ENCODE measurements at places on chromosomes 12 and 14. TPM values are rescaled to one million over a fixed set of nuclear protein-coding genes. Genes with fewer than 3 reads are reported as not detected.
A peak's percentile ranks its signal among the peaks of the same experiment; 100 is the strongest.

PTPRQ gene
- 0.11 TPM for total RNA-seq

BDKRB2 gene
- 14.4 TPM for total RNA-seq

DNA sequence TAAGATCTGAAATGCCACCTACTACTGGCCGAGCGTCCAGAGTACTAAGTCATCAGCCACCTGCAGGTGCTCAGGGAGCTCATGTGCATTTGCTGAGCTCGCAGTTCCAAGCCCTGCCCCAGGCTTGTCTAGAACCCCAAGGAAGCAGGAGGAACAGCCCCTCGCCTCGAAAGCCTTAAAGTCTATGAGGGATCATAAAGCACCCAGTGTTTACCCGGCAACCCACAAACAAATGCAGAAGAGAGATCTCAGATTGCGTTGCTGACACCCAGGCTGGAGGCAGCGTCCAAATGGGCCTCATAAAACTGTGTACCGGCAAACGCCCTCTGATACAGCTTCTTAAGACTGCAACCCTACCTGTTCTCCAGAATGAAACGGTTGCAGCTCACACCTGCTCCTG lies 6.8 kb downstream of the KDM2B start:
- no peak overlapping the region for H3K4me3 ChIP-seq
- no peaks in the 10 kb centered on the region for H3K27me3 ChIP-seq
- H3K27ac ChIP-seq = no peak overlapping the region
- H3K4me1 ChIP-seq = peaks cover 20% of the 10 kb centered on the region
- no peak for DNase-seq

DNA sequence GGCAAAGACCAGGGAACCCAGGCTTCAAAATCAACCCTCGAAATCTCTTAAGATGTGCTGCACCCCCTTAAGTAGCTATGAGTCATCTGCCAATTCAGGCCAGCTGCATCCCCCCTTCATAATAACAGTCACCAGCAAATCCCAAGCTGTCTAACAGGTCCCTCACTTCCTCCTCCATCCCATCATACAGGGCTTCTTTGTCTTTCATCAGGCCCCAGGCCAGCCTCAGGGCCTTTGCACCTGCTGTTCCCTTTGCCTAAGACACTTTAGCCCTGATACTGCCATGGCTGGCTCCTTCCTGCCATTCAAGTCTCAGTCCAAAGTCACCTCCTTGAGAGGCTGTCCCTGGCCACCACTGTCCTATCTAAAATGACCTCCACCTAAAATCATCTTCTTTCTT lies 4.0 kb downstream of the RASAL1 start:
- no peak overlapping the region for H3K4me3 ChIP-seq
- no peaks in the 10 kb centered on the region for H3K4me1 ChIP-seq
- no peak for DNase-seq
- H3K36me3 ChIP-seq = no peaks in the 10 kb centered on the region

GRCh38 chr14:99169776-99170356 lies 102.1 kb downstream of the BCL11B start:
- H3K4me1 ChIP-seq = no peaks in the 10 kb centered on the region
- H3K36me3 ChIP-seq = no peaks in the 10 kb centered on the region
- no peaks in the 10 kb centered on the region for H3K27me3 ChIP-seq
- H3K4me3 ChIP-seq = no peak overlapping the region

- H3K27me3 ChIP-seq = no peaks in the 10 kb centered on the region
- DNase-seq = peak; percentile 97
- peak overlapping the region; percentile 84 for H3K27ac ChIP-seq
- H3K4me1 ChIP-seq = peaks cover 25% of the 10 kb centered on the region
- peak overlapping the region; percentile 55 for H3K4me3 ChIP-seq
- no peaks in the 10 kb centered on the region for H3K36me3 ChIP-seq
Observed at GRCh38 chr14:51304941-51305340, 64.9 kb downstream of the TMX1 start.

BMAL2 gene
- total RNA-seq = 27.3 TPM

NPAS3 gene
- total RNA-seq = not detected

GRCh38 chr14:31138301-31138700 lies 69.3 kb downstream of the HECTD1 start:
- DNase-seq = no peak
- H3K4me1 ChIP-seq = no peaks in the 10 kb centered on the region

FOXN4 gene
- not detected for total RNA-seq

DNA sequence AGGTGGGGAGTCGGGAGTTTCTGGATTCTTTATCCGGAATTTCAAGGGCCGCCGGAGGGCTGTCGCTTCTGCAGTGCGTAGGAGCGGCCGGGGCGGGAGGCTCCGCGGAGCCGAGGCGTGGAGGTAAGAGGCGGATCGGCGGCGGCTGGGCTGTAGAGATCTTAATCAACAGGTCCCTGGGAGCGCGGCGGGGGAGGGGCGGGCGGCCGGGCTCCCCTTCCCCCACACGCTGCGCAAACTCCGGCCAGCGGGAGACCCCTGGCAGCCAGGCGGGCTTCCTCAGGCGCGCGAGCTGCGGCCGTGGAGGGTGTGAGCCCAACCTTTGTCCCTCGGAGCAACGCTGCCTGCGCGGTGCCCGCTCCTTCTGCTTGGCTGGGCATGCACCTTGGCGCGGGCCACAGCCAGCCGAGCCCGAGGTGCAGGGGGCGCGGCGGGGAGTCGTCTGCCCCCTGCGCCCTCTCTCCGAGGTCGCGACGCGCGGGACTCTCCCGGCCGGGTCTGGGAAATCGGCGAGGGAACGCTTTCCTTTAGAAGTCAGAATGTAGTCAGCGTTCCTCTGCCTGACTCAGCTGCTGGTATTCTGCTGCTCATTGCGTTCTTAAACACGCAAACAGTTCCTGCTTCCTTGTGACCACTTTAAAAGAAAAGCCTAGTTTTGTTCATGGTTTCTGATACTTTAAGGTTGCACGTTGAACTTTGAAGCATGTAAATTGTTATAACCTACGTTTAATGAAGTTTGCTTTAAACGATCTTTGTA lies at the start of gene PALS1:
Gene PALS1 (plus strand): TSS at position 25 of the 757 bp plus-strand sequence. CDS start 37,736 bp downstream, outside the sequence.
- H3K4me1 ChIP-seq = peaks cover 12% of the 10 kb centered on the region
- peak within 1 kb of the TSS; percentile 96 for H3K27ac ChIP-seq
- peak; percentile 94 for DNase-seq

ASB2 gene
- not detected for total RNA-seq

DNA sequence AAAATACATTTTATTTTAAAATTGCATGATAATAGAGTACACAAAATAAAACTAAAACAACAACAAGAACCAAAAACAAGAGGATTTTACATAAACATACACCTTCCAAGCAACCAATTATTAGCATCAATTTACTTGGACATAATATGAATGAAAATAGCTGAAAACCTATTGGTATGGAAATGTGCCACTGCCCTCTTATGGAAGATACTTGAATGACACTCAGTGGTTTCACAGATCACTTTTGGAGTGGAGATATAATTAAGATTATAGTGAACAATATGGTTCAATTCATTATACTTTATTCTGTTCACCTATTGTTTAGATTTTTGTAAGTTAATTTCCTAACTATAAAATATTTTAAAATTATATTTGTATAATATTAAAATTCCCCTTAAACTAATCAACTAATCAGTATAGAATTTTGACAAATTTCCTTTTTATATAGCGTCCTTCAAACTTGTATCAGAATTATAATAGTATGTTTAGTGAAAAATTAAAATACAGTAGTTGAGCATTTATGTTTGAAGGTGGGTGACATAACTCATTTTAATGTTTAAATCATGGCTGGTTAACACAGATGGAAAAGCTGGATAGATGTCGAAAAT lies 70.1 kb downstream of the SLC6A15 start:
- H3K27ac ChIP-seq = no peak overlapping the region
- DNase-seq = peak; percentile 74
- H3K4me3 ChIP-seq = no peak overlapping the region
- H3K27me3 ChIP-seq = no peaks in the 10 kb centered on the region
- H3K36me3 ChIP-seq = no peaks in the 10 kb centered on the region

RDH5 gene
- 27.2 TPM for total RNA-seq

DNA sequence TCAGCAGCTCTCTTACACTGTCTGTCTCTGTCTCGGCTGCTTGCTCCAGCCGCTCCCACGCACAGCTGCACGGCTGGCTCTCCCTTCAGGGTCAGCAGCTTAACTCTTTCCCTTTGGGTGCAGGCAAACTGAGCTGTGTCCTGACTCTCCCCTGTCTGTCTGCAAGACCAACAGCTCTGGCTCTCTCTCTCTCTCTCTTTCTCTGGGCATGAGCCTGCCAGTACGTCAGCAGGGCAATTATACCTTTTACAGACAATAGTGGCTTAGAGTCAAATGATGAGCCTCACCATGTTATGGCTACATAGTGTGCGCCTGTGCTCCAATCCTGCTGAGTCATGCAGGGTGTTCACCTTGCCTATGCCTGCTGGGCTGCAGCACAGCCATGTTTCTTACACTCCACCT lies 120.5 kb upstream of the DDHD1 start:
- 0 out of 2 replicates have a peak, but pooled peaks cover 3% of the 10 kb centered on the region for H3K27me3 ChIP-seq
- peak; percentile 36 for DNase-seq
- H3K36me3 ChIP-seq = no peaks in the 10 kb centered on the region
- H3K4me3 ChIP-seq = no peak overlapping the region
- H3K4me1 ChIP-seq = no peaks in the 10 kb centered on the region
- no peak overlapping the region for H3K27ac ChIP-seq

DNA sequence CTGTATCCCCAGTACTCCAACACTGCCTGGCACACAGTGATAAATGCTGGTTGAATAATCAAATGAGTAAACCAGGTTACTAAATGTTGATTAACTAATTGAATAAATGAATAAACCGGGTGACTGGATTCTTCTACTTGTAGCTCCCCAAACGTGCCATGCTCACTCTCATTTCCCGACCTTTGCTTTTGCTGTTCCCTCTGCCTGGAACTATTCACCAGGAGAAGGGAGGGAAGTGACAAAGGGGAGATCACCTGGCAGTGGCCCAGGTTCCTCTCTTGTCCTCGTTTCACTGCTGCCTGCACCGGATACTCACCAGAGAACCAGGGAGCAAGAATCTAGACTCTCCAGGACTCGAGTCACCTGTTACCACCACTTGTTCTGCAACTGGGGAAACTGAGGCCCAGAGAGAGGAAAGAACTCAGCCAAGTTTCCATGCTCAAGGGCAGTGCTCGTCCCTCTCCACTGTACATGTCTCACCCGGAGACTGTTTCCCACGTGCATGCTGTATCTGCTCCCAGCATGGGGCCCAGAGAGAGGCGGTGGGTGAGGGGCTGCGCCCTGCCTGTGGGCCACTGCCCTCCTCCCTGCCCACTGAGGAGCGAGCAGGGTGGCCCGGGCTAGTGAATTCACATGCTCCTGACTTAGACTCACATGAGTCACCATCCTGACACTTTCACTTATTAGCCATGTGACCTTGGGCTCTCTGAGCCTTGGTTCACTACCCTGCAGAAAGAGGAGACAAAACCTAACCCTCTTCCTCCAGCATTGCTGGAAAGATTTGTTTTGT lies 17.7 kb upstream of the POP5 start:
- H3K27me3 ChIP-seq = peaks cover 28% of the 10 kb centered on the region
- no peaks in the 10 kb centered on the region for H3K4me1 ChIP-seq
- no peak overlapping the region for H3K27ac ChIP-seq
- peak; percentile 72 for DNase-seq
- H3K36me3 ChIP-seq = no peaks in the 10 kb centered on the region
- no peak overlapping the region for H3K4me3 ChIP-seq

- H3K27me3 ChIP-seq = no peaks in the 10 kb centered on the region
- H3K4me1 ChIP-seq = no peaks in the 10 kb centered on the region
- peaks cover 12% of the 10 kb centered on the region for H3K36me3 ChIP-seq
- H3K4me3 ChIP-seq = no peak overlapping the region
- DNase-seq = peak; percentile 29
Observed at GRCh38 chr12:53550595-53550994, 43.3 kb upstream of the NPFF start.

KRT79 gene
- total RNA-seq = not detected

DNA sequence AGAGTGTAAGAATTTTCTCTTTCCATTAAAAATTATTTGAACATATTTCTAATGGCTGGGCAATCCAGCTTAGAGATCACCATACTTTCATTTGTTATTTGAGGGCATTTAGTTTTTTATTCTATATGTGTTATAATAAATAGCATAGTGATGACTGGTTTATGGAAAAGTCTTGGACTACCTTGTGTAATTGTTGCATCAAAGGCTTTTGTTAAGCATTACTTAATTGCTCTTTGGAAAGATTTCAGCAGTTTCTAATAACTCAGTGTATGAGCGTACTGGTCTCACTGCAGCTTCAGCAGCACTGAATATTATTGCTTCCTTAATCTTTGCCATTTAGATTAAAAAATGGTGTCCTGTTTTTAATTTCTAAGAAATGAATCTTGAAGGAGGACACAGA lies 22.8 kb downstream of the TMEM19 start:
- H3K27me3 ChIP-seq = no peaks in the 10 kb centered on the region
- peak; percentile 59 for DNase-seq

SLC39A9 gene
- total RNA-seq = 89.7 TPM

CLEC7A gene
- not detected for total RNA-seq

DNA sequence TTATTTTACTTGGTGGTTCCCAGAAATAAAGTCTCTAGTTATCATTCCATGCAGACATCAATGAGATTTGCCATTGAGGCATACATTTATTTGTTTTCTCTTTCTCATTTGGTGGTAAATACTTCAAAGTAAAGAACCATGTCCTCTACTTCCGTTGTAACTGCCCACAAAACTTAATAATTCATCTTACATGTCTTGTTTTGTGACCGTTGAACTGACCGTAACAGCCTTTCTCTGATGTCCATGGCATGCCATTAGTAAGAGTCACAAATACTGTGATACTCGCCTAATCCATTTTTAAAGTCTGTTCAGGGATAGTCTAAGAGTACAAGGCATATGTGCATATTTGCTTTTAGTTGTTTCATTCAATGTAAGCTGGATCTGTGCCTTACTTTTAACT lies 145.3 kb downstream of the ETV6 start:
- H3K4me1 ChIP-seq = peaks cover 42% of the 10 kb centered on the region
- no peaks in the 10 kb centered on the region for H3K27me3 ChIP-seq
- no peaks in the 10 kb centered on the region for H3K36me3 ChIP-seq
- no peak for DNase-seq
- H3K27ac ChIP-seq = no peak overlapping the region

DNA sequence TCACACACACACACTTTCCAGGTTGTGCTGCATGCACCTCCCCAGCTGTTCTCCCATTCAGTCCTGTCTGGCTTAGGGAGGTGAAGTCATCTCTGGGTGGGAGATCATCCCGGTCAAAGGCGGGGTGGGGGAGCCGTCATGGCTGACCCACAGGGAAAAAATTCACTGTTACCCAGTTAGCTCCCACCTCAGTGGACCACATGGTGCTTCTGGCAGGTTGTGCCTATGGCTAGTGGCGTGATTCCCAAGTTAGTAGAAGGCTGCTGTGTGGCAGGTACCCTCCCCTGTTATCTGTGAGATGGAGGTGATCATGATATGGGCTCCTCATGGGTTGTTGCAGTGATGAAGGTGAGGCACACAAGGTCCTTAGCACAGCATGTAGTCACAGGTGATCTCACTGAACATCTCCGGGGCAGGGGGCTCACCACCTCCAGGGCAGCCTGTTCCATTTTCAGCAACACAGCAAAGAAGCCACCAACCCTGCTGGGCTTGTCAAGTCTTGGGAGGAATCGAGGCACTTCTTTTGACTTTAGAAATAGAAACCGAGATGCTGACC lies 154.9 kb upstream of the CCND2 start:
- H3K4me3 ChIP-seq = no peak overlapping the region
- H3K4me1 ChIP-seq = no peaks in the 10 kb centered on the region
- H3K36me3 ChIP-seq = no peaks in the 10 kb centered on the region
- H3K27ac ChIP-seq = no peak overlapping the region

MARK3 gene
- total RNA-seq = 80.6 TPM

GRCh38 chr12:94254270-94254669 lies 105.9 kb downstream of the PLXNC1 start:
- H3K36me3 ChIP-seq = no peaks in the 10 kb centered on the region
- no peaks in the 10 kb centered on the region for H3K4me1 ChIP-seq
- H3K27ac ChIP-seq = no peak overlapping the region
- DNase-seq = no peak
